ENCODE measurements at places on chromosomes 1 and 21.
A peak's percentile ranks its signal among the peaks of the same experiment; 100 is the strongest.

GRCh38 chr1:176341656-176342055 lies 121.3 kb upstream of the PAPPA2 start:
- no peak for DNase-seq

GRCh38 chr1:6574025-6574620 lies 5.7 kb upstream of the ZBTB48 start:
- no peak for DNase-seq

- DNase-seq: no peak
Observed at GRCh38 chr21:29429218-29429617, 130.5 kb downstream of the BACH1 start.

DNA sequence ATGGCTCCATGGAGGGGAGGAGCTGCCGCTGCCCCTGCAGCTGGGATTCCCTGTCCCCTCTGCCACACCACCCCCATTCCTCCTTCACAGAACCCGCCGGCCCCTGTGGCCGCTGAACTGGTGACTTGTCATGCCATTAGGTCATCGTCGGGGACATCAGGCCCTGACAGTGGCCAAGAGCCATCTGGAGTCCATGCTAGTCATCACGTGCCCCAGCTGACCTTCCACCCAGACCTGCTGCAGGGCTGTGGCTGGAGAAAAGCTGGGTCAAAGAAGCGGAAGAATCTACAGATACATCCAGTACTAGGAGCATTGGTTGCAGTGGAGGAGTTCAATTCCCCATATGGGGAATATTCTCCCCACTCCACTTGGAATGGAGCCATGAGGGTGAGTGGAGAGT lies 78.1 kb downstream of the KCNJ15 start:
- no peak for DNase-seq

GRCh38 chr1:50658459-50659076 lies 235.3 kb upstream of the DMRTA2 start:
- DNase-seq: no peak

DNA sequence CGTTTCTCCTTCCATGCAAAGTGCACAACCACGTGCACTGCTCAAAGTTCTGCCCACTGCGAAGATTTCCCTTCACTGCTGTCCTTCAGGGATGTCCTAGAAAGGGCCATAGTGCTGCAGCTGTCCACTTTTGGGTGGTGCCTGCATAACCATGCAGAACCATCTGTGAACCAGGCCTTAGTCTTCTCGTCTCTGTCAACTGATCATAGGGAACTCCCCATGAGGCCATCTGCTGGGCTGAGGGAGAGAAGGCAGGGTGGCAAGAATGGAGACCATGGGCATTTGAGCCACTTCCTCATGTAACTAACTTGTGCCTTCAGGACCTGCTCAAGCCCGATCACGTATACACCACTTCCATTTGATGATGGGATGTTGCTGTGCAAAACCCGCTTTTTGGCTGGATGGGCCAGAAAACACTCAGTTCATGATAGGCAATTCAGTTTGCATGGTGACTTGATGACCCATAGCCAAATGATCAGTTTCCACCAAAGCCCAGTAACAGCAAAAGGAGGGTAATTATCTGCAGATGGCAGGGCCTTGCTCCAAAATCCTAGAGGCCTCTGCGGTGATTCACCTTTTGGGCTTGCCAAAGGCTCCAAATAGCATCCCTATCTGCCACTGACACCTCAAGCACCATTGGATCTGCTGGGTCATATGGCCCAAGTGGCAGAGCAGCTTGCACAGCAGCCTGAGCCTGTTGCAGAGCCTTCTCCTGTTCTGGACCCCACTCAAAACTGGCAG lies 9.5 kb downstream of the ST6GALNAC5 start:
- peak; percentile 92 for DNase-seq

DNA sequence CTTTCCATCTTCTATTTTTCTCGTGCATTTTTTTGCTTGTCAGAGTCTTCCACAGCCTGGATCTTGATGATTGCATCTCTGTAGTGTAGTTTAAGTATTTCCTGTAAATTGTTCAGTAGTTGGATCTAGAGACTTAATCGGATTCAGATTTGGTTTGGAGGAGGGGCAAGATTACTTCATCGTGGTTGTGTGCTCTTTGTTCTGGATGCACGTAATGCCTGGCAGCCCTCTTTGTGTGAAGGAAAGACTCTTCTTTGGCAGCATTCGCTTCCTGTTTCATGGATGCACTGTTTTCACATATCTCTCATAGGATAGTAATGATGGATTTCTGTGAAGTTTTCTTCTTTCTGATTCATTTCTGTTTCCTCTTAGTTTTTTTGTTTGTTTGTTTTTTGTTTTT lies 14.2 kb downstream of the SEMA4A start:
- no peak for DNase-seq

DNA sequence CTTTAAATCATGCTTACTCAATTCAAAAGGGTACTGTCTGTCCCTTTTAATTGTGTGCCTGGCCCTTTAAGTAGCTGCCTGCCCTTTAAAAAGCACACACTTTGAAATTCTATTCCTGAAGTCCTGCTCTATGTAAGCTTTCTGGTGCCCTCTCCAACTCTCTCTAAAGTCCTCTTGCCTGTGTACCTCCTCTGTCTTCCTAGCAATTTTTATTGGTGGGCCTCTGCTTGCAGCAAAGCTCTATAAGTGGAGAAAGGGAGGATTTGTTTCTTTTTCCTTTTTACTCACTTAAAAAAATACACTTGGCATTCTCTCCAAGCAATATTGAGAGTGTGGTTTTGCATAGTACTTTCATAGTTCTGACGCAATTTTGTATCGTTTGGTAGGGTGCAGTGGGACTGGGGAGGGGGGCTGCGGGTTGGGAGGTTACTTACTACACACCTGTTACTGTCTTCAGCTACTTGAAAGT lies 135.4 kb downstream of the LMO4 start:
- no peak for DNase-seq

DNA sequence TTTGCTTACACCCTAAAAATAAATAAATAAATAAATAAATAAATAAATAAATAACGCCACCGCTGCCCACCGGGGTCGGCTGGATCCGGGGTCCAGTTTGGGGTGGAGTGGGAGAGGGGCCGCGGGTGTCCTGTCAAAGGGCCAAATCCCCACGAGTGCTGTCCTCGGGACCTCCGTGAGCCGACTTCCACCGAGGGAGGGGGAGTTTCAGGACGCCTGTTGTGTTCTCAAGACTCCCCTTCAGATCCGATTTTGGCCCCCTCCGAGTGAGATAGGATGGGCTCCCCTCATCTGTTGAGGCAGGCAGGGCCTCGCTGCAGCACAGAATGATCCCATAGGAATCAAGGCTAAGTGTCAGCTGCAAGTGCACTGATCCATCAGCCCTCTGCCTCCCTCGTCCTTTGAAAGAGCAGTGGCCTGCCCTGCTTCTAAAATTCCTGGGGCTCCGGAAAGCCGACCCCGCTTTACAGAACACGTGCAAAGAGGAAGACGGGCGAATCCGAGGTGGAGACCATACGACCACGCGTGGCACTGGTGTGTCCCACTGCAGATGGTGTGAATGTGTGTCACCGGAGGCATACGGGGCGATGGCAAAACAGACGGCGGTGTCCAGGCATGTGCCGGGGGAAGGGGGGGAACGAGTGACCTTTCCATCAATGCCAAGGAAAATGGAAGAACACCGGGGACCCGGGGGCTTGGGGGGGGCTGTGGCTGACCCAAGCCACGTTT lies 3880.5 kb downstream of the SRGAP2C start:
- no peak for DNase-seq

DNA sequence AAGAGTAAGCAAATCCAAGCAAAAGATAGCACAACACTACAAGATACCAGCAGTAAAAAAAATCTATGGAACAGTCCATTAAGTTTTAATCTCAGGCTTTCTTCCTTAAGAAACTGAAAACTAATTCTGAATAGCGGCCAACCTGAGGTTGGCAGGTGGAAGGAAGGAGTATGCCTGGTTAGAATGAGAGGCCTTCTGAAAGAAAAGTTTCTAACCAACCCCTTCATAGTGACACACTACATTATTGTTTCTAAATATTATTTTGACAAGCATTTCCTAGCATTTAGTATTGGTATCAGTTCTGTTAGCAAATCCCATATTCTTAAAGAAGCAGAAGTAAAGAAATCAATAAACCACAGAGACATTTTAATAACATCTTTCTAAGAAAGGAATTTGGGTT lies 205.7 kb upstream of the PTBP2 start:
- DNase-seq: no peak

DNA sequence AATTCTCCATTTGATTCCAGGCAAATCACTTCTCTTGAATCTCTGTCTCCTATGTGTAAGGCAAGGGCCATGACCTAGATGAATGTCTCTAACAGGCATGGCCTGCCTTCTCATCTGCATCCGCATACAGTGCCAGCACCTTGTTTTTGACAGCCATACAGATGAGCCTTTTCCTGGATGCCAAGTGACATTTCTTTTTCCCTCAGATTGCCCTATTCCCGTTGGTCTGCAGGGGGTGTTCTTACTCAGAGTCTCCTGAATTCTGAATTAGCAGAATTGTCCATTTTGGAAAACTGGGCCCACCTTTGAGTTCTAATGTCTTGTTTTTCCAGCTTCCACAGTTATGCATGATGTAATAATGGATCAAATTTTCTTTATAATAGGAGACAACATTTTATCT lies 88.0 kb upstream of the ADAR start:
- DNase-seq: no peak

DNA sequence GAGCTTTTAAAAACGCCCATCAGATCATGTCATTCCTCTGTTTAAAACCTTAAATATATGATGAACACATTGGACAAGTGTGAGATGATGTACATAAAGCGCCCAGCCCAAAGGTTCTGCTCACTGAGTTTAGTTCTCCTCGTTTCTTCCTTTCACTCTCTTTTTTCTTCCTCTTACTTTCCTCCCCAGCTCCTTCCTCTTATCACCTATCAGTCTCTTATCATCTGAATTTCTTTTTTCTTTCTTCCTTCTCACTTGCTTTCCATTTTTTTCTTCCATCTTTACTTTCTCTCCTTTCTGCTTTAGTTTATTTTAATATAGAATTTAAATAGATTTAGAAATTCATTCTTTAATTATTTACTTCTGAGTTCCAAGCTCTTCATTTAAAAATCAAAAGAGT lies 17.8 kb upstream of the POGZ start:
- no peak for DNase-seq

DNA sequence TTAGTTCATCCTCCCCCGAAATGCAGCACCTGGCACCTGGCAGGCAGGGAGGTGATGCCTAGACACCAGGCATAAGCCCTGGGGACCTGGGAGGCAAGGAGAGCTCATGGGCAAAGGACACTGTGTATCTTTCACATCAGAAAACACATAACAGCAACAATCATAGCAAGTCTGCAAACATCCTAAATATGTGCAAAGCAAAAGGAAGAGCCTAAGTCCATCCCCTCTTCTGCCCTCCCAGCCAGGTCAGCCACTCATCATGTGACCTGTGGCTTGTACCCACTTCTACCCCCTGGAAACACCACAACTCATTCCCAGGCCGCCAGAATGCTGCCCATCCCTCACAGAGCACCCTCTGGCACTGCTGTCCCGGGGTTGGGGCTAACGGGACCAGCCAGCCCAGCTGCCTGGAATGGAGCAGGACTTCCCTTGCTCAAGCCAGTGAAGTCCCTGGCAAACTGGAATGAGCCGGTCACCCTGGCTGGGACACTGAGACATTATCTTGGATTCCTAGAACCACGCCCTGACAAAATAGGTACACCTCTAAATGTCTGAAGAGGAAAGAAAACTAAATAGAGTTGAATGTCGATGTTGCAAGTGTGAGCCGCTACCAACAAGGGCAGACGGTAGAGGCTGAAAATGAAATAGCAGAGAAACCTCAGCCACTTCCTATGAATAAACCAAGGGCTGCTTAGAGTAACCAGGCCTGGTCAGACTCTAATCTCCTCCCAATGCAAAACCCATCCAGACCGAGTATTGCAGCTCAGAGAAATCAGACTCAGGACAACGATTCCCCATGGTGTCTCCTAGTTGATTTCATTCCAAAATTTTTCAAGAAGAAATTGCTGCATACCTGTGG lies 29.4 kb downstream of the TMPRSS2 start:
- no peak for DNase-seq

DNA sequence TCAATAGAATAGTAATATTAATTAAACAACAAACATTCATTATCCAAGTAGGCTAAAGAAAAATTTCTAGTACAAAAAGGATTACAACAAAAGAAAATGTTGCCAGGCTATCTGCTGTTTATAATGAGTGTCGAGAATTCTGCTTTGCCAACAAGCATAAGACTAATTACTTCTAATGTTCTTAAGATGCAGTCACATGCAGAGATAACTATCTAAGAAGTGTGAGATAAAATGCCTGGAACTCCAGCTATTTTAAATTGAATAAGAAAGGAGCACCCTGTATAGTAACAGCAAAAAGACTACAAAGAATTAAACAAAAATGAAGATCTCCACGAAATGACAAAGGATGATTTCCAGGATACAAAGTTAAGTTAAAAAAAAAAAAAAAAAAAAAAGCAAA lies 59.9 kb downstream of the APP start:
- DNase-seq: no peak

DNA sequence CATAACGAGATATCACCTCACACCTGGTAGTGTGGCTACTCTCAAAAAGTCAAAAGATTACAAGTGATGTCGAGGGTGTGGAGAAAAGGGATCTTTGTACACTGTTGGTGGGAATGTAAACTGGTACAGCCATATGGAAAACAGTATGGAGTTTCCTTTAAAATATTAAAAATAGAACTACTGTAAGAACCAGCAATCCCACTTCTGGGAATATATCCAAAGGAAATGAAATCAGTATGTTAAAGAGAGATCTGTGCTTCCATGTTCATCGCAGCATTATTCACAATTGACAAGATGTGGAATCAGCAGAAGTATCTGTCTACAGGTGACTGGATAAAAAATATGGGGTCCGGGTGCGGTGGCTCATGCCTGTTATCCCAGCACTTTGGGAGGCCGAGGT lies 7.6 kb upstream of the PIK3C2B start:
- DNase-seq: no peak

DNA sequence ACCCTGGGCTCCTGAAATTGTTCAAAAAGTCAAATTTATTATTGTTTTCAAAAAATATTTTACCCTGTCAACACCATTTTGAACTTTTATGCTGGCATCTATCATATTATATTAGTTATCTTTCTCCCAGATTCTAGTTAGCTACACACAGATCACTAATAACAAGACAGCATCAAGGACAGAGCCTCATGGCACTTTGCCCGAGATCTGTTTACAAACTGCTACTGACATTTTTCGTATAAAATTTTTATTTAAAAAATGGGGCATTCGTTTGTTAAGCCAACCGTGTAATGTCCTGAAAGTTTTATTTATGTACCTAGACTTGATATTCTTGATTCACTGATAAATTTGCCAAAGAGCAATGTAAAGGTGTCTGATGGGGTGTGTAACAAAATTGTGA lies 78.1 kb downstream of the PLPPR5 start:
- DNase-seq: no peak

DNA sequence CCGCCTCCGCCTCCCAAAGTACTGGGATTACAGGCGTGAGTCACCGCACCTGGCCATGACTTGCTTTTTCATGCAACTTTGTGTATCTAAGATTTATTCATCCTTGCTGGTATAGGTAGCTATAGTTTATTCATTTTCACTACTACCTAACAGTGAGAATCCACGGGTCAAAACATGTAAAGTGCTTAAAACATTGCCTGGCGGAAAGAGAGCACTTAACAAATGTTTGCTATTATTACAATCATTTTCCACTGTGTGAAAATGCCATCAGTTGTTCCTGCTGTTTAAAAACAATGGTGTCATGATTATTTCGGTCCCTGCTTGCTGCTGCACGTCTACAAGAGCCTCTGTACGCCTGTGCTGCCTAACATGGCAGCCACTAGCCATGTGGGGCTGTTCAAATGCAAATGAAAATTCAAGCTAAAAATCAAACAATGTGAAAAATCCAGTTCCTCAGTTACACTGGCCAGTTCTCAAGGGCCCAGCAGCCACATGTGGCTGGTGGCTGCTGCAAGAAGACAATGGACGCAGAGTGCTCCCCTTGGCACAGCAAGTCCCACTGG lies 65.1 kb downstream of the CLSTN1 start:
- no peak for DNase-seq
